ENCODE measurements at places on chromosomes 6 and 20.

- DNase-seq: peak; percentile 53
Observed at GRCh38 chr20:6828794-6829423, 61.4 kb downstream of the BMP2 start.

GRCh38 chr6:94350833-94351232, 931.5 kb upstream of the EPHA7 start:
- no peak for DNase-seq

DNA sequence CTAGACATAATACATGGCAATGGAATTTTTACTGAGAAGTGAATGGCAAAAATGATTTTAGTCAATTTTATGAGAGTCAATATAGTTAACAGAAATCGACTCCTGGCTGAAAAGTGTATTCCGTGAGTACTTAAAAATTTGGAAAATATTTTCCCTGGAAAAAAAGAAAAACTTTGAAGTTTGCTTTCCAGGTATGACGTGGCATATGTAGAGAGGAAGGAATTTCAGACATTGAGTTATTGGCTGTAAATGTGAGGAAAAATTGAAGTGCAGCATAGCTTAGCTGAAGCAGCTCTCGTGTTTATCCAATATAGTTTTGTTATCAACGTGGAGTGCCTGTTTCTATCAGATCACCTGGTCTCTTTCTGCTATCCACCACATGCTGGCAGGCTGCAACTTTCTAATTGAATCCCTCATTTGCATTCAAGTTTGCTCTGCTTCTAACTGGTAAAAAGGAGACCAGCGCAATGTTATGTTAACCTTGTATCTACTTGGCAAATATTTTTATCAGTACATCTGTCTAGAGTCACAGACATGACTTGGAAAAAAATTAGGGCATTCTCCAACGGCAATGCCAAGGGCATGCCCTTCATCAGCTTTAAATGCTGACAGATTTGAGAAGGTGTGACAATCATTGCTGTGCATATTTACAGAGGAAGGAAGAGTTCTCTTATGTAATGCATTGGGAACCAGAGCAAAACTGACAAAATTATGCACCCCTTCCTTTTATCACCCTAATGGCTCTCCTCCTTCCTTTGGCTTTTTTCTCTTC, 1102.8 kb upstream of the FLRT3 start:
- no peak for DNase-seq

- DNase-seq: no peak
Observed at GRCh38 chr6:37723016-37723415, 25.3 kb upstream of the MDGA1 start.

DNA sequence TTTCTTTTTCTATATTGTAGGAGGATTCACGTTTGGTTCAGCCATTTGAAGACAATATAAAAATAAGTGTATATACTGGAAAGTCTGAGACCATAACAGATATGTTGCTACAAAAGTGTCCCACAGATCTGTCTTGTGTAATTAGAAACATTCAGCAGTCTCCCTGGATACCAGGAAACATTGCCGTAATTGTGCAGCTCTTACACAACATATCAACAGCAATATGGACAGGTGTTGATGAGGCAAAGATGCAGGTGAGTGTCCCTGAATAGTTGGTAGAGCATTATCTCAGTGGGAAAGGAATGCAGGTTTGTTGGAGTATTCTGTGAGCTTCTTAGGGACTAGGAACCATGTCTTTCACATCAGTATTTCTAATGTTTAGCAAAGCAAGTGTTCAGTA, 18.3 kb upstream of the ADGRF4 start:
- no peak for DNase-seq

GRCh38 chr6:155267411-155267810, 3.6 kb downstream of the CLDN20 start:
- no peak for DNase-seq

DNA sequence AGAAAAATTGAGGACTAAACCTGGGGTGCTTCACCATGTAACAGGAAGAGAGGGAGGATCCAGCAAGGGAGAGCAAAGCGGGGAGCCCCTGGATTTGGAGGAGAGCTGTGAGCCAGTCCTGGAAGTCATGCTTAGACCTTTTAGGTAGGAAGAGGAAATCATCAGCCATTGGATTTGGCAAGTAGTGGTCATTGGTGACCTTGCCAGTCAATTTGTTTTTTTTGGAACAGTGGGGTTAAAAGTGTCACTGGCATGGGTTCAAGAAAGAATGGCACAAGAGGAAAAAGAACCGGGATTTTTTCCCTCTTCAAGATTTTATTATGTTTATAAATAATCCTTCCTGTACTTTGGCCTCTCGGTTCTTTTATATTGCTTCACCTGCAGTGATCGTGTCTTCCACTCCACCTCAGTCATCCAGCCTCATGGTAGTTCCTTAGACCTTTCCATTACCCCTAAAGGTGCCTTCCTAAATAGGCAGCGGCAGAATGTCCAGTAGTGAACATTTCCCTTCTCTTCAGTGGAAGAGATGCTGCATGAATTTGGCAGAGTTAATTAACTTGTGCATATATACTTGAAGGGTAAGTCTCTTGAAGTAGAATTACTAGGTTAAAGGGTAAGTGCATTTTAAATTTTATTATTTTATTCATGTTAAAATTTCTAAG, 124.7 kb downstream of the QKI start:
- DNase-seq: no peak

DNA sequence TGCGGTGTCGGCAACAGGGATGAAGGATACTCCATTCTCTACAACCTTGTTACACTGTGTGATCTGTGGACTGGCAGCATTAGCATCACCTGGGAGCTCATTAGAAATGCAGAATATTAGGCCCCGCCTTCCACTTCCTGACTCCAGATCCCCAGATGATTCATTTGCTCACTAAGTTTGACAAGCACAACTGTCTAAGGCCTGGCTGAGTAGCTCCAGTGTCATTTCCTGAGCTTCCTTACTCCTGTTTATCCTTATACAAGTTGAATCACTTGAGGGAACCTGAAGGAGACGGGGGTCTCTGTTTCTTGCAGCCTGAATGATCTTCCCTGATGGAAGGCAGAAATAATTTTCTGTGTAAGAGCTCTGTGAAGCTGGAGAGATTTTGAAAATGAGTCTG, 32.7 kb upstream of the PROKR2 start:
- no peak for DNase-seq

DNA sequence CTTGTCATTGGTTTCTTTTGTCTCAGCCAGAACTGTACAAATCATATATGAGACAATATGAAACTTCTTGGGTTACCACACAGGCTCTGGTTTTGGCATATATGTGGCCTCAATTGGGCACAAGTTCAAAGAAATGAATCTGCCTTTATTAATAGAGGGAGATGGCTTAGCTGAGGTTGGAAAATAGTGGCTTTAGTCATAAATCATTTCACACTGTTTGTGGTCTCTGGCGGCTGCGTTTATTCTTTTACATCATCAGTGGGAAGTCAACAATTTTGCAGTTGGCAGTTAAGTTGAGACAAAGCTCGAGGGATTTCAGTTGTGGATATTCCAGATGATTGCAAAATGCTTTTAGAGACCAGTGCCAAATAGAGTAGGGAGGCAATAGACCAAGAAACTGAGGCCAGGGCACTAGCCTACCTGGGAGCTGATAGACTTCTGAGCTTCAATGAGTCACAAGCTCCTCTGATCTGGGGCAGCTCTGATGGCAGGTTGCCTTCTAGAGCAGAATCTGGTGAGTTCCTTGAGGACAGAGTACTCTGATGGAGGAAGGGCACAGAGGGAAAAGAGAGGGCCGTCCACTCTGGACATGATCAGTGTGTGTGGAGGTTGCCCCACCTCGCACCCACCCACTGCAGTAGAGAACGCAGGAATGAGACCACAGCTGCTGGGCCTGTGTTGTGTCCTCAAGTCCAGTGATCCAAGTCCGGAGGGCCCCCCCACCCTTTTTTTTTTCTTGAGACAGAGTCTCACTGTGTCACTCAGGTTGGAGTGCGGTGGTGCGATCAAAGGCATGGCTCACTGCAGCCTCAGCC, 73.5 kb downstream of the ARMC2 start:
- DNase-seq: no peak

DNA sequence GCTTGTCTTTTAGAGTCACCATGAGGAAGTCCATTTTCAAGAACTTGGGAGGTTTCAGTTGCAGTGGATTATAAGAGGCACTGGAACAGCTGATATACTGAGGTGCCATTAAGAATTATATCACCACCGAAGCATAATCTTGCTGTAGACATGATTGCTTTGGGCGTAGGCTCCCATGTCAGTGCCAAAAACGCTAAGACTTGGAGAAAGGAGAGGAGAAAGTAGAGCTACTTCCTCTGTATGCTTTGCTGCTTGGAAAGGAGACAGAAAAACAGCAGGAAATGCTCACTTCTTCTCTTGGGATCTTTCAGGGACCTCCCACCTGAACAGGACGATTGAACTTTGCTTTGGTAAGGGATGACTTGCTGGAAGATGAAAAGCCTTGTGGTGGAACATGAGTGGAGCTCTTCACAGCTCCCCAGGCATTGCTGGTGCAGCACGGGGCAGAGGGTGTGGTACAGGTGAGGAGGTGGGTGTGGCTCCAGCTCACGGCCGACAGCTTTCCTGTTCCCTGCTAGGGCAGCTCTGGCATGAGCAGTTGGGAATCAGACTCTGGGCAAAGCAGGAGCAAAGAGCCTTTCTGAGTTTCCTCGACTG, 190.4 kb upstream of the JAG1 start:
- no peak for DNase-seq

DNA sequence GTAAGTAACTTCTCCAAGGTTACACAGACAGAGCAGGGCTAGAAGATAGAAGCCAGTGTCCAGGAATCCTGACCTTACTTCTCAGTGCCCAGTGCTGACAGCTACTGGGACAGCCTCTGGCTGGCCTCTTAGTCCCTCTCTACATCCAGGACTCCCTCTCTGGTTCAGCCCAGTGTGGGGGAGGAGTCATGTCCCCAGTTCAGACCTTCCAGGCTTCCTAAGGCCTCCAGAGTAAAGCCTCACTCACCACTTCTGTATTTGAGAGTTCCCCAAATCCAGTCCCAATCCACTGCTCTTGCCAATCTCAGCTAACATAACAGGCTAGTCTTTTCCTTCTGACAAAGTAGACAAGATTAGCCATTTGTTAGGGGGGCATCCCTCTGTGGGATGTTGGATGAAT, 36.9 kb upstream of the EPB41L1 start:
- no peak for DNase-seq

GRCh38 chr6:113654396-113654795, 202.7 kb upstream of the MARCKS start:
- no peak for DNase-seq

- no peak for DNase-seq
Observed at GRCh38 chr6:158545043-158545966, 14.6 kb upstream of the TMEM181 start.

GRCh38 chr6:53573299-53573698, 28.4 kb upstream of the GCLC start:
- DNase-seq: peak; percentile 20

DNA sequence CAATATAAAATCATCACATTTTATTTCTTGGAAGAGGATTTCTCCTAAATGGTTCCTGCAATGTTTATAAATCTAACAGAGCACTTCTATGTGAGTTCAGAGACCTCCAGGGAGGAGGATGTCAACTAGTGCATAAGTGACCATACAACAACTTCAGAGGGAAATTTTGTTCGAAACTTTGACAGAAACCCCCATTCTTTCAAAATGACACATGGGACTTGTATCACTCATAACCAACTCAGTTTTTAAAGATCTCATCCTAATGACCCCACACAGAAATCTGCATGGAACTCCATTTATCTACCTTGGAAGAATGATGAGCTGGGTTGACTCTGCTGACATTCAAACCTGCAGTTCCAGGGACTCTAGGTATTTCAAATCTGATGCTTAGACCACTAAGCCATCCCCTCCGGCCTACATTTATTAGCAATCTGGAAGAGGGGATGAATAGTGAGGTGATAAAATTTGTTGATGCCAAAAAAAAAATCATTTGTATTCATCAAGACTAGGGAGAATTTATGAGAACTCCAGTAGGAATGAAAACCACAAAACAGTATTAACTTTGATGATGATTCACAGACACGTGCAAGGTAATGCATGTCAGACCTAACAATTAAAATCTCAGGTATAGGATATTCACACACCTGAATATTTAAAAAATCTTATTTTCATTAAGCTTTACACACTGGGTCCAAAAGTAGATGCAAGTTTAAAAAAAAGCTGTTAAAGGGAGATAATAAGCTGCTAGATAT, 153.0 kb downstream of the REV3L start:
- DNase-seq: no peak

DNA sequence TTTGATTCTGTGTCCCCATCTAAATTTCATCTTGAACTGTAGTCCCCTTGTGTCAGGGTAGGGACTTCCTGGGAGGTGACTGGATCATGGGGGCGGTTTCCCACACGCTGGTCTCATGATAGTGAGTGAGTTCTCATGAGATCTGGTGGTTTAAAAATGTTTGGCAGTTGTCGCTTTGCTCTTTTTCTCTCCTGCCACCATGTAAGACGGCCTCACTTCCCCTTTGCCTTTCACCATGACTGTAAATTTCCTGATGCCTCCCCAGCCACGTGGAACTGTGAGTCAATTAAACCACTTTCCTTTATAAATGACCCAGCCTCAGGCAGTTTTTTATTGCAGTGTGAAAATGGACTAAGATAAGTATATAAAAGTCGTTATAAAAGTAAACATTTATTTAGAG, 80.5 kb upstream of the SGK1 start:
- no peak for DNase-seq

- DNase-seq: no peak
Observed at GRCh38 chr6:155913816-155914215, 458.2 kb upstream of the NOX3 start.

DNA sequence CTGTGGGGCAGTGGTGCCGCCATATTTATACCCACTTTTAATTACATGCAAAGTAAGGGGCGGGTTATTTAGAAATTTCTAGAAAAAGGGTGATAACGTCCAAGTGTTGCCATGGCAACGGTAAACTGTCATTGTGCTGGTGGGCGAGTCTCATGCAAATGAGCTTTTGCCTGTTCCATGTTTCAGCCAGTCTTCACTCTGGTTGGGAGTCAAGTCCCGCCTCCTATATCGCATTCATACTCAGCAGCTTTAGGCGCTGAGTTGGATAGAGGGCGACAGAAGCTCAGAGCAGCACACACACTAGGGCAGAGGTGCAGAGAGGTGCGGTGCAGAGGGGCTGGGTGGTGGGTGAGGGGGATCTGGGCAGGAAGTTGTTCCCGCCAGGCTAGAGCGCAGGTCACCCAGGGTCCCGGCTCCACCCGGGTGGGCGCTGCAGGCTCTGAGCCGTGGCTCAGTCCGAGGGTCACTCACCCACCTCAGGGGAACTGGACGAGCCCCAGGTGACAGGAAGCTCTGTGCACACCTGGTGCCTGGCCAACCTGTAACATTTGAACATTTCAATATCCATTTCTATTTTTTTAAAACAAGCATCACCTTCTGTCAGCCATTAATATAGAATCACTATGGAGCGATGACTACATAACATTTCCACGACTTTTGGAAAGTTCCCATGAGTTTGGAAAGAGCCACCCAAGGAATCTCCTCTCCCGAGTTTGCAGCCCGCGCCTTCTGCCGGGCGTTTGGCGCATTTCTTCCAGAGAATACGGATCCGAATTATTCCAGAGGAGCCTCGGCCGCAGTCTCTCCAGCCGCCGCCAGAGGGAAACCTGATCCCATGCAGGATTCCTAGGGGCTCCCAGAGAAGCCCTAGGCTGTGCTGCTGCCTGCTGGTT, 89.1 kb upstream of the PHACTR3 start:
- DNase-seq: peak; percentile 89

GRCh38 chr6:63349401-63349800, 29.6 kb upstream of the LGSN start:
- DNase-seq: no peak

- no peak for DNase-seq
Observed at GRCh38 chr20:63051911-63052310, 45.1 kb upstream of the BHLHE23 start.
